ENCODE measurements at places on chromosomes 2 and 18. TPM values are rescaled to one million over a fixed set of nuclear protein-coding genes. Genes with fewer than 3 reads are reported as not detected.

GRCh38 chr2:102660574-102660973 is 41.2 kb downstream of the SLC9A2 start:
- no peaks in the 10 kb centered on the region for H3K36me3 ChIP-seq
- H3K27me3 ChIP-seq, result no peaks in the 10 kb centered on the region
- peaks cover 19% of the 10 kb centered on the region for H3K4me1 ChIP-seq
- no peak for DNase-seq
- H3K27ac ChIP-seq, result peak overlapping the region; percentile 73

DNA sequence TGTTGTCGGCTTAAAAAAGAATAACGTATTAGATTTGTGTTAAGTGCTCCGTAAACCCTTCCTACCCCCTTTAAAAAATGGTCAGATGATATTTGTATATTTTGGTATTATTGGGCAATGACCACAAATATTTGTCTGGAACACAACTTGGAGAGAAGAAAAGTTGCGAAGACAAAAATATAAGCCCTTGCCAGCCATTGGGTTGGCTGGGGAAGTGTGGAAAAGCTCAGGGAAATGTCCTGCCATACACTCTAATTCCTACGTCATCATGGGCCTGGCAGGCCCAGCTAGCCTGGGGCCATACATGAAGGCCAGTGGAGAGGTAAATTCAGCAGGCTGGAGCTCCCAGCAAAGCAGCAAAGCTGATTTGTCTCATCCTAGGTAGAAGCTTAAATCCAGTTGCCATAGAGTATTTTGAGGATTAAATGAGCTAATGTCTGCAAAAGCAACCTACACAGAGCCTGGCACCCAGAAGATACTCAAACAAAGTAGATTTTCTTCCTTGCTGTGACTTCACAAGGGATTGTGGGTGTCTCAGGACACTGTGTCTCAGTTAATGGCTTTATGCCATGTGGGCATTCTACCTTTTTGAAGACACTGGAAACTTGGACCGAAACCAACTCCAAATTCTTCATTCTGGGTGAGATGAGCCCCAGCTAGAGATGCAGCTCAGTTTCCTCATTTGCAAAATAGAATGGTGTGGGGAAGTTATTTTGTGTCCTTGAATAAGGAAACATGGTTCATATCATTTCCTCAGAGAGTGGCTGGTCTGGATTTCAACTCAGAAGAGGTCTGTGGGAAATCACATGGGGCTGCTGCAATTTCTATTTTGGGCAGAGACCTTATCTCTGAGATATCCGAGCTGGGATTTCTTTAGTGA is 87.9 kb upstream of the MAP4K3 start:
- H3K4me1 ChIP-seq, result no peaks in the 10 kb centered on the region
- no peak overlapping the region for H3K27ac ChIP-seq
- no peak for DNase-seq
- H3K27me3 ChIP-seq, result no peaks in the 10 kb centered on the region
- H3K36me3 ChIP-seq, result no peaks in the 10 kb centered on the region
- H3K4me3 ChIP-seq, result no peak overlapping the region

- H3K4me3 ChIP-seq, result no peak overlapping the region
- H3K4me1 ChIP-seq, result no peaks in the 10 kb centered on the region
- no peak overlapping the region for H3K27ac ChIP-seq
- no peak for DNase-seq
Measured at GRCh38 chr2:234435836-234436481, 60.9 kb downstream of the ARL4C start.

The LHCGR gene
- not detected for total RNA-seq

The DPP10 gene
- 8.1 TPM for total RNA-seq

- no peaks in the 10 kb centered on the region for H3K4me1 ChIP-seq
- H3K36me3 ChIP-seq, result no peaks in the 10 kb centered on the region
- no peak for DNase-seq
- no peak overlapping the region for H3K27ac ChIP-seq
Measured at GRCh38 chr18:56060967-56061541, 473.1 kb upstream of the TCF4 start.

GRCh38 chr18:13418013-13418710 is 199.6 kb downstream of the LDLRAD4 start:
- H3K4me1 ChIP-seq, result peaks cover 13% of the 10 kb centered on the region
- peak; percentile 58 for DNase-seq
- H3K27me3 ChIP-seq, result no peaks in the 10 kb centered on the region
- H3K36me3 ChIP-seq, result no peaks in the 10 kb centered on the region
- H3K4me3 ChIP-seq, result no peak overlapping the region
- H3K27ac ChIP-seq, result peak overlapping the region; percentile 37

DNA sequence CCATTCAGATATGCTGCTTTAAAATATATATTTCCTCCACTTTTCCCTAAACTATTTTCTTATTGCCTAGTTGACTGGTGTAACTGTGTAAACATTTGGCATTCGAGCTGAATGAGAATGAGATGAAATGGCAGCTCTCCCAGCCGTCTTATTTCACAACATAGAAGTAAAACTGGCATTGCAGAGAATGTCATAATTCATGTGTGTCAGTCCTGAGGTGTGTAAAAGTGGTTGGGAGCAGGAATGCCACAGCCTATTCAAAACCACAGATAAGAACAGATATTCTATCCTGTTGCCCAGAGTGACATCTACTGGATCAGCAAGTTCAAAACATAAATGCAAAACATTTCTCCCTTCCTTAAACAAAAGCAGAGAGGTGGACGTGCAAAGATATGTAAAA is 565.5 kb upstream of the CHAC2 start:
- peak; percentile 24 for DNase-seq
- H3K4me3 ChIP-seq, result no peak overlapping the region
- H3K4me1 ChIP-seq, result no peaks in the 10 kb centered on the region
- no peaks in the 10 kb centered on the region for H3K36me3 ChIP-seq
- no peak overlapping the region for H3K27ac ChIP-seq
- no peaks in the 10 kb centered on the region for H3K27me3 ChIP-seq

The ZSCAN30 gene
- 7.8 TPM for total RNA-seq

DNA sequence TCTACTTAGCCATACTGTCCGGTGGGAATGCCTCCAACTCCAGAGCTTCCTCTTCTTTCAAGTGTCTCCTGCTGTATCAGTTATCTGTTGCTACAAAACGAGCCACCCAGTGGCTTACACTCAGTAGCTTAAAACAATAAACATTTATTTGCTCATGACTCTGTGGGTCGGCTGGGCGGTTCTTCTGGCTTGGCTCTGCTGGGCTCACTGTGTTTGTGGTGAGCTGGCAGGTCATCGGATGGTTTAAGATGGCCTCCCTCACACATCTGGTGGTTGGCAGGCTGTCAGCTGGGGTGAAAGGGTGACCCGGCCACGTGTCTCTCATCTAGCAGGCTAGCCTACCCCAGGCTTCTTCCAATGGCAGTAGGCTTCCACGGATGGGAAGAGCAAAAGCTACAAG is 122.4 kb upstream of the SLC1A4 start:
- no peak overlapping the region for H3K4me3 ChIP-seq
- DNase-seq, result peak; percentile 53
- H3K36me3 ChIP-seq, result no peaks in the 10 kb centered on the region

DNA sequence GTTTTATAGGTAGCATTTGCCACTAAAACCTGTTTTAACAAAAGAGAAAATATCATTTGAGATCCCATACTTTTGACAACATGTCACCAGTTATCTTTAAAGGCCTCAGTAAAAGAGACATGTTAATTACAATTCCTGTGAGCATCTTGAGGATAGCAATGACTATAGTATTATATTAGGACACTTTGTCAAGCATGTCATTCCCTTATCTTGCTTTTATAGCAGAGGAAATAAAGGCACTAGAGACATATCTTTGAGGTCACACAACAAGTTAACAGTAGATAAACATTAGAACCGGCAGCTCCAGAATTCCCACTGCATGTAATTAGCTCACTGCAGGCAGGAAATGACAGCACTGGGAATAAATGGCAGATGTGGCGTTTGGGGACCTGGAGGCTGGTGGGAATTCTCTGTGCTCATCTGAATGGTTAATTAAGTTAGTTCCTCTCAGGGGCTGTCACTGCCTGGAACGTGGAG is 25.9 kb downstream of the LYPD6B start:
- no peaks in the 10 kb centered on the region for H3K27me3 ChIP-seq
- DNase-seq, result peak; percentile 46
- H3K36me3 ChIP-seq, result no peaks in the 10 kb centered on the region
- H3K4me3 ChIP-seq, result no peak overlapping the region

DNA sequence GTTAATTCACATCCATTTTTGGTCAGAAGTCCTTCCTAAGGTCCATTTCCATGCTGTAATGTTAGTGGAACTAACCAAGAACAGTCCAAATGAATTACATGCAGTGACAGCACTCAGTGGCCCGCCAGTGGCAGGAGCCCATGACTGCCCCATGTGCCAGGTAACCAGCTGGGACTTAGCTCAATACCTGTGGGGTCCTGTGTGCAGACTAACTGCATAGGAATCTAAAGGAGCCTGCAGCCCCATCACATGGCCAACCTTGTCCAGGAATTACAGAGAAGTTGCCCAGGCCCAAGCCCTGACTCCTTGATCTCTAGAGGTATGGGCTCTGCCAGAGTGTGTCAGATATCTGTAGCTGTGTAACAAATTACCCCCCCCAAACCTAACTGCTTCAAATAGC is 35.4 kb upstream of the GPR17 start:
- no peak overlapping the region for H3K27ac ChIP-seq
- DNase-seq, result no peak
- H3K4me3 ChIP-seq, result no peak overlapping the region
- H3K4me1 ChIP-seq, result no peaks in the 10 kb centered on the region
- peaks cover 4% of the 10 kb centered on the region for H3K36me3 ChIP-seq

DNA sequence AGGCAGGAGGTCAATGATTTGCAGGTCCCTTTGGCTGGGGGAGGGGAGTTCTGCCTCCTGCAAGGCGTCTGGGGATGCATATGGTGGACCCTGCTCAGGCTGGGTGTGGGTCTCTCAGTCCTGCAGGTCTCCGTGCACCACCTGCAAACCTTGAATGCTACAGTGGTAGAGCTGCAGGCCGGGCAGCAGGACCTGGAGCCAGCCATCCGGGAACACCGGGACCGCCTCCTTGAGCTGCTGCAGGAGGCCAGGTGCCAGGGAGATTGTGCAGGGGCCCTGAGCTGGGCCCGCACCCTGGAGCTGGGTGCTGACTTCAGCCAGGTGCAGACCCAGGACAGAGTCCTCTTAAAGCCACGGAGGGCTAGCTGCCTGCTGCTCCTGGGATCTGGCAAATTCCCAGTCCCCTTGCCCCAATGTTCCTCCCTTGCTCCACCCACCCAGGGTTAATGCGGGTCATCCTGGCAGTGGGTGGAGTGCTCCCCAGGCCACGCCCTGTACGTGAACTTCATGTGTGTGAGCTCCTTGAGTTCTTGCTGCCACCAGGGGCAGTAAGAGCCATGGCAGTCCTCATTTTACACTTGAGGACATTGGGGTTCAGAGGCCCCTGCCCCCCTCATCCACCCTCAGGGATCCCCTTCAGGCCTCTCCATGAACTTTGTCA is 3.1 kb downstream of the PROM2 start:
- no peaks in the 10 kb centered on the region for H3K36me3 ChIP-seq
- H3K4me3 ChIP-seq, result no peak overlapping the region
- H3K27me3 ChIP-seq, result no peaks in the 10 kb centered on the region
- H3K27ac ChIP-seq, result no peak overlapping the region
- peaks cover 4% of the 10 kb centered on the region for H3K4me1 ChIP-seq

- DNase-seq, result no peak
- no peaks in the 10 kb centered on the region for H3K36me3 ChIP-seq
- H3K4me1 ChIP-seq, result no peaks in the 10 kb centered on the region
- no peak overlapping the region for H3K27ac ChIP-seq
- H3K4me3 ChIP-seq, result no peak overlapping the region
Measured at GRCh38 chr2:226115102-226115831, 684.4 kb downstream of the IRS1 start.

DNA sequence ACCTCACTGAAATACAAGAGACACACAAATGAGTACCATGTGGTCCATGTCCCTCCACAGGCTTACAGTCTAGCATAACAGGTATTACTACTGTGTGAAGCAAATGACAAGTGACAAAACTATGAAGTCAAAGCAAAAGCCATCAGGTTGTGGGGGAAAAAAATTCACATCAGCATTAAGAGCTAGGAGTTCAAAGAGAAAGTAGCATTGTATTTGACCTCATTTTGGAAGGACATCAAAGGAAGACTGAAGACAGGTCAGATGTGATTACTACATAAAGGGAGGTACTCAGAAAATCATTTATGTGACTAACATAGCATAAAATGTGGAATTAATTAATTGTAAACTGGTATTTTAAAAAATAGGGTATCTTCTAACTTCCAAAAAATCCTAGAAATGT is 224.2 kb downstream of the CDH2 start:
- no peak overlapping the region for H3K4me3 ChIP-seq
- no peaks in the 10 kb centered on the region for H3K27me3 ChIP-seq
